ENCODE measurements at places on chromosomes 11 and 22.
A peak's percentile ranks its signal among the peaks of the same experiment; 100 is the strongest.

- no peak for DNase-seq
Observed at GRCh38 chr11:1656670-1657069, 27.1 kb downstream of the KRTAP5-5 start.

DNA sequence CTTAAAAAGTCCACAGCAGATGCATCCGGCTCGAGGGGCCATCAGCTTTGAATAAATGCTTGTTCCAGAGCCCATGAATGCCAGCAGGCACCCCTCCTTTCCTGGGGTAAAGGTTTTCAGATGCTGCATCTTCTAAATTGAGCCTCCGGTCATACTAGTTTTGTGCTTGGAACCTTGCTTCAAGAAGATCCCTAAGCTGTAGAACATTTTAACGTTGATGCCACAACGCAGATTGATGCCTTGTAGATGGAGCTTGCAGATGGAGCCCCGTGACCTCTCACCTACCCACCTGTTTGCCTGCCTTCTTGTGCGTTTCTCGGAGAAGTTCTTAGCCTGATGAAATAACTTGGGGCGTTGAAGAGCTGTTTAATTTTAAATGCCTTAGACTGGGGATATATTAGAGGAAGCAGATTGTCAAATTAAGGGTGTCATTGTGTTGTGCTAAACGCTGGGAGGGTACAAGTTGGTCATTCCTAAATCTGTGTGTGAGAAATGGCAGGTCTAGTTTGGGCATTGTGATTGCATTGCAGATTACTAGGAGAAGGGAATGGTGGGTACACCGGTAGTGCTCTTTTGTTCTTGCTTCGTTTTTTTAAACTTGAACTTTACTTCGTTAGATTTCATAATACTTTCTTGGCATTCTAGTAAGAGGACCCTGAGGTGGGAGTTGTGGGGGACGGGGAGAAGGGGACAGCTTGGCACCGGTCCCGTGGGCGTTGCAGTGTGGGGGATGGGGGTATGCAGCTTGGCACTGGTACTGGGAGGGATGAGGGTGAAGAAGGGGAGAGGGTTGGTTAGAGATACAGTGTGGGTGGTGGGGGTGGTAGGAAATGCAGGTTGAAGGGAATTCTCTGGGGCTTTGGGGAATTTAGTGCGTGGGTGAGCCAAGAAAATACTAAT, 1.9 kb downstream of the NEAT1 start:
- DNase-seq = no peak

GRCh38 chr11:59173964-59174663, 2.2 kb downstream of the DTX4 start:
- no peak for DNase-seq

GRCh38 chr11:134062265-134063123, 6.4 kb upstream of the JAM3 start:
- no peak for DNase-seq

DNA sequence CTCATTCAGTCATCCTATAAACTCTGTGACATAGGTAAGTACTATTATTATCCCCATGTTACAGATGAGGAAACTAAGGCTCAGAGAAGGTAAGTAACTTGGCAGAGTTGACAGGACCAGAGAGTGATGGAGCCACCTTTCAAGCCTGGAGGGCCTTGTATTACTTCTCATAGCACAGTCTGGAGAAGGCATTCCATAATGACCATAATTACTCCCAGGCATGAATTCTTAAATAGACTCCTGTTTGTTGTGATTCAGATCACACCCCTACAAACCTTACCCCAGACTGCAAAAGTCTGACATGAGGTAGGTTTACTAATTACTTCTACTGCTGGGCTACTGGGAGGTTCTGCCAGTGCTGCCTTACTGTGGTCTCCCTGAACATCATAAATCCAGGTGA, 77.0 kb downstream of the CD44 start:
- no peak for DNase-seq

DNA sequence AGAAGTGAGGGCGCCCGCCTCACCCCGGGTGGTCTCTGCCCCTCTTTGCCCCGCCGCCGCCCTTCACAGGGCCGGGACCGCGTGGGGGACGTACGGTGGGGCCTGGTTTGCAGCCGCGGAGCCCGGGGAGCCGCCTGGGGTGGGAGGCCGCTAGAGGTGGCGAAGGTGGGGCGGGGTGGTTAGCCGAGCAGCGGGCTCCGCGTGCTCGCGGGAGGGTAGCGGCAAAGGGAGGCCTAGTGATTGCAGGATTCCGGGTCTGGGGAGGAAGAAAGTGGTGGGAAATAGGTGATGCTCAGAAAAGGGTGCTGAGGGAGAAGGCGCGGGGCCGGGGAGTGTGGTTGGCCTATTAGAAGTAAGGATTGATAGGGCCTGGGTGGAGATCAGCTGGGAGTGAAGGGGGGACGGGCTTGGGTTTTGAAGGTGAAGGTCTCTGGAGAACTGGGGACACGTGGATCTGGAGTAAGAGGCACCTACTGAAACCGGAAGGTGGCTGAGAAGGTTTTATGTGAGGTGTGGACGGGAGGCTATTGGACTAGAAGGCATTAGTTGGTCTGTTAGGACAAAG, 571 bp downstream of the FAR1 start:
- peak; percentile 54 for DNase-seq

- no peak for DNase-seq
Observed at GRCh38 chr11:46761807-46762206, 42.8 kb downstream of the F2 start.

GRCh38 chr22:22769434-22770279, 118.0 kb upstream of the IGLL5 start:
- DNase-seq = no peak

- no peak for DNase-seq
Observed at GRCh38 chr11:111910676-111911562, 651 bp downstream of the CRYAB start.

- no peak for DNase-seq
Observed at GRCh38 chr11:15764948-15765347, 591.4 kb downstream of the SOX6 start.

DNA sequence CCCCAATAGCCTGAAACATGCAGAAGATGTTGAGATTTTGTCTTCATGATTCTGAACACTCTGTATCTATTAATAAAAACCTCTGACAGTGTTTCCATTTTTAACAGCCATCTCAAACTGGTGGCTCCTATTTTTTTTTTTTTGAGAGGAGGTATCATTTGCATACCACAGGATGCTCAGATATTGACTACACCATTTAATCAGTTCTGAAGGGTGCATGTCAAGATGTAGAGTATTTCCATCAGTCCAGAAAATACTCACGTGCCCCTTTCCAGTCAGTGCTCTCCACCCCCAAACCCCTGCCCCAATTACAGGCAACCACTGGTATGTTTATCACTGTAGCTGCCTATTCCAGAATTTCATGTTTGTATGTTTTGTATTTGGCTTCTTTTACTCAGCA, 85.3 kb upstream of the SORL1-AS1 start:
- DNase-seq = peak; percentile 36

DNA sequence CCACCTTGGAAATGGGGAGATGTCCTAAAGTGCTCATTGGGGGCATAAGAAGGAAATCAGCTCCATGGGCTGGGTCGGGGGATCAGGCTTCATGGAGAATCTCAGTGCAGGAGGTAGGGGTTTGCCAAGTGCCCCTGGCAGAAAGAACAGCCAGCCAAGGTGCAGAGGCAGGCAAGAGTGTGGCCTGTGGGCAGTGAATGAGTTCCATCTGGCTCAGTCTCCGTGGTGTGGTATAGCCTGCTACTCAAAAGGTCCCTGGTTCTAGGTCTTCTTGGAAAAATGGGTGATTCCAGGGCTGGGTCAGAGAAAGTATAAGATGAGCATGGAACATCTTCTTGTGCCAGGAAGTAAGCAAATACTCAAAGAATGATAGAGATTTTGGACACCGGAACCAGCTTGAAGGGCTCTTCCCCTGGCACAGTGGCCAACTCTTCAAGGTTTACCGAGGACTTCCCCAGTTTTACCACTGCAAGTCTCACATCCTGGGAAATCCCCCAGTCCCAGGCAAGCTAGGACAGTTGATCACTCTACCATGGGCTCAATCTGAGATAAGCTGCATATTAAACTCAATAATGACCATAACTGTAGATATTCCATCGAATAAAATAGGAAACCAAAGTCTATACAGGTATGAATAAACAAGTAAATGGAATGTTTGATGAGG, 10.6 kb upstream of the ARAP1 start:
- no peak for DNase-seq

DNA sequence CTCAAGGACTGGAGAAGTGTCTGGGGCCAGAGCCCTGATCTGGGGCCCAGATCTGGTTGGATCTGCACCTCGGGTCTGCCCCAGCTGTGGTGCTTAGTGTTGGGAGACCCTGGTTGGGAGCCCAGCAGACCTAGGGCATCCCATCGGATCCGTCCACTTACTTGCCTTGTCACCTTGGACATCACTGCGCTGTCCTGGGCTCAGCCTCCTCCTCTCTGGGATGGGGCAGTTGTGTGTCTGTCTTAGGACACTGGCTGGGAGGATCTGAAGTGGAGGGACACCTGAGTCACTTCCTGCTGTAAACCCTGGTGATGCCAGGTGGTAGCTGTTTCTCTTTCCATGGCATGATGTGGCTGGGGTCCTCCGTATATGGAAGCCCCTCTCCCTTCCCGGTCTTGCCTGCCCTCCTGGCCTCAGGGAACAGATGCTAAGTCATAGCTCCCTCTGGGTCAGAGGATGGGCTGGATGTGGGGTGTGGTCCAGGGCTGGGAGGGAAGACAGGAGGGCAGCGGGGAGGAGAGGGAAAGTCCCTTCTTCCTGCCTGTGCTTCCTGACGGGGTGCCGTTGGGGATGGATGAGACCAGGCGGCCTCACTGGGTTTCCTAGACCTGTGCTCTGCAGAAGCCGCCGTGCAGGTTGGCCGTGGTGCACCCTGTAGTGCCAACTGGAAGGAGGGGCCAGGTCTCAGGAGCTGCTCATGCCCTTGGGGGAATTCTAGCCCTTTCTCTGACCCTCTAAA, 12.1 kb upstream of the OMP start:
- DNase-seq = no peak

Data from germinal center (tissue), 1 donor.